ENCODE measurements at places on chromosomes 1 and 21.

DNA sequence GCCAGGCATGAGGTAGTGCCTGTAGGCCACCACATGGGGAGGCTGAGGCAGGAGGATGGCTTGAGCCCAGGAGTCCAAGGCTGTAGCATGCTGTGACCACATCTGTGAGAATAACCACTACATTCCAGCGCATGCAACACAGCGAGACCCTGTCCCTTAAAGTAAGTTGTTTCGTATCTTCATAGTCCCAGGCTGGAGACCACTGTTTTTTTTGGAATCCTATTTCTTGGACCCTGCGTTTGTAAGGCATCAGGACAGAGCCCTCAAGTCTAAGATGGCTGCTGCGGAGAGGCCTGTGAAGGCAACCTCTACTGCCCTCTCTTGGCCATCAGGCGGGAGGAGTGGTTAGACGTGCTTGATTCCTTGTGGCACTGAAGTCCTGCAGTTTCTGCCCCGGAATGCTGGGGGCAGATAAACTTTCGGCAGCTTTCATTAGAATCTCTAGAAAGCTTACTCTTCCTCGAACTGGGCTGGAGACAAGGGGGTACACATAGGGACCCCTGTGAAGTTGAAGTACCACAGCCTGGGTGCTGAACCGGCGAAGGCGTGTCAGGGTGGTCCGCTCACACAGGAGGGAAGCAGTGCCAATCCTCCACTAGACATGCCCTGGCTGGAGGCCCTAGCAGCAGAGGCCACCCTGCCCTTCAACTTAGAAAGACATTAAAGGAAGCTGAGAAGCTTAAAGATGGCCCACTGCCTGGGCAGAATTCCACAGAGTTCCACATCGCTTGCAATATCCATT, 36.6 kb downstream of the RABIF start:
- DNase-seq = no peak

DNA sequence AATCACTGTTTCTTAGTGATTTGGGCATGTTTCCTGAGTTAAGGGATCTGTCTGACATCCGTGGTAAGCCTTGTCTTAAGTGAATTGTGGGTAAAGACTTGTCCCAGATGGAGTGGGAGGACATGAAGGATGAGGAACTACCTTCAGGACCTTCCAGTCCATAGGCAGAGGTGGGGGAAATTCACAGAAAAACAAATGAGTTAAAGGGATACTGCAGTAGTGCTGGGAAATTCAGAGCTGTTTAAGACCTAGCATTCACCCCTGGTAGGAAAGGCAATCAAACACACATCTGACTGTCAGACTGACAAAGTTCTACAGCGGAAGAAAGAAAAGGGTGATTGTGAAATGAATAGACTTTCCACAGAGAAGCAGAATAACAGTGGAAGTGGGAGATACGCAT, 3.0 kb downstream of the GNAT2 start:
- no peak for DNase-seq

GRCh38 chr1:245365095-245366020, 210.6 kb downstream of the KIF26B start:
- DNase-seq = no peak

- no peak for DNase-seq
Observed at GRCh38 chr1:172154551-172154950, 265.9 kb upstream of the C1orf105 start.

GRCh38 chr1:244302876-244303609, 148.7 kb downstream of the ADSS2 start:
- no peak for DNase-seq

DNA sequence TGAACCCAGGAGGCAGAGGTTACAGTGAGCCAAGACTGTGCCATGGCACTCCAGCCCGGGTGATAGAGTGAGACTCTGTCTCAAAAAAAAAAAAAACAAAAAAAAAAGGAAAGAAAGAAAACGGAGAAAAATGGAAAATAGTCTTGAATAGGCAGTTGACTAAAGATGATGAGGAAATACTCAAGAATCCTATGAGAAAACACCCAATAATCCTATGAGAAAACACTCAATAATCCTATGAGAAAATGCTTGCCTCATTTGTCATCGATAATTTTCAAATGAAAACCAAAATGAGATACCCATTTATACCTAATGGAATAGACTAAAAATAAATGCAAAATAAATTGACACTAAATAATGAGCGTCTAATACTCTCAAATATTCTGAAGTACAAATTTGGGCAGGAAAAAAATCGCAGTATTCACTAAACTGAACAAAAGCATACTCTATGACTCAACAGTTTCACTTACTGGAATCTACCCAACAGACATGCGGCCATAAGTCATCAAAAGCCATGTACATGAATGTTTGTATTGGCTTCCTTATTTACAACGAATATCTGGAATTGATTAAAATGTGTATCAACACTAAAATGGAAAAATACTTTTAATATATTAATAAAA, 733.9 kb upstream of the CHRM3 start:
- peak; percentile 62 for DNase-seq

GRCh38 chr1:119743776-119744597, 24.7 kb downstream of the HMGCS2 start:
- DNase-seq = peak; percentile 35

GRCh38 chr1:83818916-83819315, 180.0 kb downstream of the TTLL7 start:
- no peak for DNase-seq

DNA sequence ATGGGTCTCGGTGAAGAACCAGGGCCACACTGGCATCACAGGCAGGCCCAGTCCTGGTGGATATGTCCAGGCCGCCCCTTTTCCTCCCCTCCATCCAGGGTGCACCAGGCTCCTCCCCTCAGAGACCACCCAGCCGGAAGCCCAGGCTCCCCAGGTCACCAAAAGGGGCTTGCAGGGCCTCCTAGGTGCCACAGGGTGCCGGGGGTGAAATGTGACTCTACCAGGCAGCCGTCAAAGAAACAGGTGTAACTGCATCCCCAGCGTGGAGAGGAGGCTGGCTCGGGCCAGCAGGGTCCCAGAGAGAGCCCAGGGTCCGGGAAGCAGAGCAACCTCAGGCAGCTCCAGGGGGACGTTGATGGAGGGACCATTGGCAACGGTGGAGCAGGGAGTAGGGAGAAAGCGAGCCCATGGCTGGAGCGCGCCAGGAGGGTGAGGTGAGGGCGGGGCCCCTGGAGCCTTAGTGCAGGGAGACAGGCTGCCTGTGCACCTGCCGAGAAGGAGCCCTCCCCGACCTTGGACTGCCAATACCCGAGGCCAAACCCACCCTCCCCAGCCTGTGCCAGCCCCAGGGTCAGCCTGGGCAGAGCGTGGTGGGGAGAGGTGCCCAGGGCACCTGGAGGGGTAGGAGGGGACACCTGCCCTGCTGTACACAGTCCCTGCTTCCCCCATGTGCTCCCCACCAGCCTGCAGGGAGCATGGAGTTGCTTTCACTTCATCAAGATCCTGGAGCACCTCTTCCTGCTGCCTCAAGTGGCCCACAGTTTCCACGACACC, 48.3 kb upstream of the POFUT2 start:
- no peak for DNase-seq

DNA sequence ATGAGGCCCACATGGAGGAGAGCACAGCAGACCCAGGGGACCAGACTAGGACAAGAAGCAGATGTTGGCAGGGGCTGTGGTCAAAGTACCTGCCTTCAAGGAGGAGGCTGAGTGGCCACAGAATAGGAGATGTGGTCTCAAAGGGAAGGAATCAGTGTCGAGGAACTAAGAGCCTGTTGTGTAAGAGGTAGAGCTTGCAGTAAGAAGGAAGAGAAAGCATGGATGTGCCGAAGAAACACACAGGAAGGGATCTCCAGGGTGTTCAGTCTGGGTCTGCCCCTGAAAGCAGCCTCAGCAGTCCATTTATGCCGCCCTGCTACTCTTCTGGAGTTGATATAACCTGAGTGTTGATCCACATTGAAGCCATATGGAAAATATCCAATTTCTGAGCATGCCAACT, 83.9 kb downstream of the NID1 start:
- no peak for DNase-seq

- no peak for DNase-seq
Observed at GRCh38 chr1:12617901-12618660, at the start of gene DHRS3. Gene DHRS3 (minus strand): TSS chr1:12618210. CDS start chr1:12617348, 862 bp downstream.

- DNase-seq = no peak
Observed at GRCh38 chr1:76501136-76501535, 366.1 kb upstream of the ST6GALNAC5 start.

DNA sequence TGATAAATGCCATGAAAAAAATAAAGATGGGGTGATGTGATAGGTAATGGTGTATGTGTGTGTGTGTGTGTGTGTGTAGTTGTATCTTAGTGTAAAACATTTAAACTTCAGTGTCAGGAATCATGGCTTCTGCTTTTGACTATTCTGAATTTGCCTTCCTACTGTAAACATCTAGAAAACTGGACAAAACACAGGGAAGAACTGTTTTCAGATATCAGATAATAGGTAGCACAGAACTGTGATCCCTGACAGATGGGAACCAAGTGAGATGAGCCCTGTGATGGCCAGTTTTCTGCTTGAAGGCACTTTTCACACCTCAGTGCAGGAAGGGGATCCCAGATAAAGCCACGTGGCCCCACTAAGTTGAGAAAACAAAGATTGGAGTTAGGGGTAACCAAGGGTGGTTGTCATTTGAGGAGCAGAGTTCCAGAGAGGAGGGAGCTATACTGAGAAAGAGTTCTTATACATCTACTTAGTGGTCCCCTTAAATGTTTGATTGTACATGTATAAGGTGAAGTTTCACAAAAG, 17.3 kb downstream of the DYRK1A start:
- no peak for DNase-seq

DNA sequence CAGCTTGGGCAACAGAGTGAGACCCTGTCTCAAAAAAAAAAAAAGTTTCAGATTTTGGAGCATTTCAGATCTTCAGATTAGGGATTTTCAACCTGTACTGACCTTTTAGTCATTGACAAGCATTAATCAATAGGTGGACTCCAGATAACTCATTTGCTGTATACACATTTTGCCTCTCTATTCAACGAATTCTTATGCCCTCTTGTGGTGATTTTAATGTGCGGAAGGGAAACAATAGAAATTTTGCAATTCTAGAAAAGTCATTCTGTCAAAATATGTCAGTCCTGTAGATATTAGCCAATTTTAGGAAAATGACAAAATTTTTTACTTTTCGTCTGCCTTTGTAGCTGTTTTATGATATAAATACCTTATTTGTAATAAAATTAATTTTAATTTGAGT, 11.6 kb upstream of the OR2G2 start:
- DNase-seq = no peak

DNA sequence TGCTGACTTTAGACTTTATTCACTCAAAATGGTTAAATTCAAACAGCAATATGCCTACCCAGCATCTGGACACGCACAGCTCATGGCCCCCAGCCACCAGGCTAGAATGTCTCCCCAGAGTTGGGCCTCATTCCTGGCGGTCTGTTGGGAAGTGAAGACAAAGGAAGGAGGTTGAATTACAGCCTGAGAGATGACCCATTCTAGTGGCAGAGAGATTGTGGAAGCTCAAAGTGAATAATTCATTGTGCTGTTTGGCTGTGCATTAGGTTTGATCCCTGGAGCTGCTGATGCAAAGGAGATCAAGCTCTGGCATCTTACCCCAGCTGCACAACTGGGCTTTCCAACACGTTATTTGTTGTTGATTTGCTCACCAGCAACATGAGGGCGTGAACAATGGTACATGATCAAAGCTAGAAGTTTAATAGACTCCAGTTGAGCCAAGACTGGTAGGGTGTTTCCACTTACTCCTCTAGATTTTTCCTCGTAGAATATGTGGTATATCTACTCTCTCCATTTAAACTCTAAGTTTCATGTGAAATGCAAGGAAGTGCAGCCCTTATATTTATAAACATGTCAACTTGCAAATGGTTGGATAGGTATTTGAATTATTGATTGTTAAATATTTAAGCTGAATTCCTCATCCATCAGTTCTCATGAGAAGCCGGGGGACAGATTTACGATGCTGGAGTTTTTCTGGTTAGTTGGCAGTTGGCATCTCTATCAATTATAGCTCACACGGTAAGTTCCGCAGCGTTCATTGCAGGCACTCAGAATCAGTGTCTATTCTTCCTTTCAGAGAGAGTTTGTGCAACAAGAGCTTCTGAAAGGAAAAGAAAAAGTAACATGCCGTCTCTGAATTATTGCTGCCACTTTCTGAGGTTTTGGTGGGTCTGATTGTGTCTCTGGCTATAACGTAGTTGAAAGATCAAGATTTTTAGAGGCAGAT, 222.7 kb downstream of the TM2D1 start:
- DNase-seq = no peak

DNA sequence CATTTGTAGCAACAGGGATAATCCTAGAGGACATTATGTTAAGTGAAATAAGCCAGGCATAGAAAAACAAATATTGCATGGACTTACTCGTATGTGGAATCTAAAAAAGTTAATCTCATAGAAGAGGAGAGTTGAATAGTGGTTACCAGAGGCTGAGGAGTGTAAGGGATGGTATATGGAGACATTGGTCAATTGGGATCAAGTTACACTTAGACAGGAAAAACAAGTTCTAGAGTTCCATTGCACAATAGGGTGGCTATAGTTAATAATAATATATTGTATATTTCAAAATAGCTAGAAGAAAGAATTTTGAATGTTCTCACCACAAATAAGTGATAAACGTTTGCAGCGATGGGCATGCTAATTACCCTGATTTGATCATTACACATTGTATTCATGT, 354.6 kb downstream of the SEC16B start:
- DNase-seq = no peak

DNA sequence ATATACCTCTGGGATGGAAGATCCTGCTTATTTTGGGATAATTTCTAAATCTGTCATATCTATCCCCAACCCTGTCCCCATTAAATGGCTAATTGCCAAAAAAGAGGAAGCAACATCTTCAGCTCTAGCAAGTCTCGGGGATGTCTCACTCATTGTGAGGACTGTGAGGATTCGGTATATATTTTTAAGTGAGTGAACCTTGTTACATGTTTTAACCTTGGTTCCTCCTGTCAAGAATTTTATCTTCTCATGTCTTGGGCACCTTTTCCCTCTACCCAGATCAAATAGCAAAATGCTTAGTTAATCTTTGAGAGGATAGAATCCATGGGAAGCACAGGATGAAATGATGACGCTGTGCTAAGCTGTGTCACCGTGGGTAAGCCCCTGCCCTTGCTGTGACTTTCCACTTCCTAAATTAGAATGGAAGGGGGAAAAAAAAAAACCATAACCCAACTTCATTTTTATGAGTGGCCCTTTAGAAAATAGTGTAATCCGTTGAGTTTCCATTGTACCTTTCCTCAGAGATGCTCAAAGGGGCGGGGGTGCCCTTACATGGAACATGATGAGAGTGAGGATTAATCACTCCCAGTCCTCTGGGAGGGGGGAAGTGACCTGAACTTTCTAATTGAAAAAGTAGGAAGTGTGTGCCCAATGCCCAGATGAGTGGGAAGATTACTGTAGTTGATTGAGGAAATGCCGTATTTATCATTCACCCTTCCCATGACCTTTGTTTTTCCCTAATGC, 7.6 kb downstream of the ATP1A1 start:
- DNase-seq = no peak

DNA sequence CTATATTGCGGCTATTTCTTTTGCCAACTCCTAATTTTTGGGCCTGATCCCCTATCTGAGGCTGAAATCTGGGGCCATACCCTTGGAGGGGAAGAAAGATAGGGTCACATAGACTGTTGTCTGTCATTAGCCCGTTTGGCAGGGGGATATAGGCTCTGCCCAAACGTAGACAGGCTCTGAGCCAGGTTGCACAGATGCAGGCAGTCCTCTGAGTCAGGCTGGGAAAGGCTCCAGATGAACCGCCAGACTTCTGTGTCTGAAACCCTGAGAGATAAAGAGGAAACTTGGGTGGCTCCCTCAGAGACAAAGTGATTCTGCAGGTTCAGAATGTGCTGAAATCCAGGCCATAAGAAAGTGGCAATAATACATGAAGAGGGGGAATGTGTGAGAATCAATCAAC, 4.0 kb upstream of the CAP1 start:
- DNase-seq = no peak
